Dermis microvascular lymphatic vessel endothelial cell (primary cell): ENCODE measurements at places on chromosomes 13 and 19. TPM values are rescaled to one million over a fixed set of nuclear protein-coding genes. Genes with fewer than 3 reads are reported as not detected.

Gene OVOL3
- not detected in 2 replicates for total RNA-seq

Gene ZNF846
- total RNA-seq = 3.6 and 5.1 TPM in 2 replicates

DNA sequence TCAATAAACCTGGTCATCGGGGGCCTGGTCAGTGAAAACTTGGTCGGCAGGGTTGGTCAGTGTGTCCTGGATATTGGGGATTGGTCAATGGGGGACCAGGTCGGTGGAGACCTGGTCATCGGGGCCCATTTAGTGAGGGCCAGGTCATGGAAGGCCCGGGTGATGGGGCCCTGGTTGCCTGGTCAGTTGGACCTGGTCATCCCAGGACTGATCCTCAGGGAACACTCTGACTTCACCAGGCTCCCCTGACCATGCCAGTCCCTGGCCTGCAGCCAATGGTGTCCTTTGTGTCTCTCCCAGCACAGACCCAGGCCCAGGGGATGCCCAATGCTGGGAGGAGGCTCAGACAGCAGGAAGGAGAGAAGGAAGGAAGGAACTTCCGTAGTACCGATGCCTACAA lies 42.1 kb upstream of the TPM4 start:
- DNase-seq = no peak

Gene PRRG2
- total RNA-seq = 2.4 and 7.1 TPM in 2 replicates

GRCh38 chr13:48648446-48648845 lies 5.3 kb upstream of the CYSLTR2 start:
- no peak for DNase-seq

Gene PTGER1
- 0.13 and 0.25 TPM in 2 replicates for total RNA-seq

- DNase-seq = no peak
These were observed 8.8 kb downstream of the DDX39A start for GRCh38 chr19:14410091-14411051.

Gene RFPL4AL1
- total RNA-seq = 0.51 TPM in 1 of 2 replicates, not detected in the other

Gene FAM83E
- total RNA-seq = 0.25 and 0.26 TPM in 2 replicates

- DNase-seq = no peak
These were observed 29.2 kb downstream of the ATP11A start for GRCh38 chr13:112719016-112719415.

Gene PNMA8B
- total RNA-seq = 0.13 TPM in 2 replicates

- no peak for DNase-seq
These were observed 166.4 kb downstream of the SLITRK5 start for GRCh38 chr13:87837522-87837921.

- no peak for DNase-seq
These were observed 22.6 kb downstream of the CHST8 start for GRCh38 chr19:33644284-33644836.

DNA sequence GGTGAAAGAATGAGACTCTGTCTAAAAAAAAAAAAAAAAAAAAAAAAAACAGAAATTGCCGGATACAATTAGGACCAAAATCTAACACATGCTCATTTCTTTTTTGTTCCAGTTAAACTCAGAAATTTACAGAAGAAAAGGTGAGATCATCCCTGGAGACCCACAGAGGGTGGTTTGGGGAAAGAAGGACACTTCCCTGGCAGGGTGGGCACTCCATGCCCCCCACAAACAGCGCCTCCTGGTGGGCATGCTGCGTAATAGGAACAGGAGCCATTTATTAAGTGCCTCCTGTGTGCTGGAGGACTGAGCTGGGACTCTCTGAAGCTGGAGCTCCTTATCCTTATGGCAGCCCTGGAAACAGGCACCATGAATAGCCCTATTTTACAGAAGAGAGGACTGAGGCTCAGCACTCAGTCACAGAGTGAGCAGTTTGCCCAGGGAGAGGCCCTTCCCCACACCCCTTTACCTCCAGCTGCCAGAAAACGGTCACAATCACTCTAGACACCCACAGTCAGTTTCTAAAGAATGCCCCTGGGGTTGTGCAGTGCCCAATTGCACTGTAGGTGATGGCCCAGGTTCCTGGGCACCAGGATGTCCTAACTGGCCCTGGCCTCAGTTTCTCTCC lies 10.1 kb downstream of the C19orf38 start:
- DNase-seq = peak; percentile 40

DNA sequence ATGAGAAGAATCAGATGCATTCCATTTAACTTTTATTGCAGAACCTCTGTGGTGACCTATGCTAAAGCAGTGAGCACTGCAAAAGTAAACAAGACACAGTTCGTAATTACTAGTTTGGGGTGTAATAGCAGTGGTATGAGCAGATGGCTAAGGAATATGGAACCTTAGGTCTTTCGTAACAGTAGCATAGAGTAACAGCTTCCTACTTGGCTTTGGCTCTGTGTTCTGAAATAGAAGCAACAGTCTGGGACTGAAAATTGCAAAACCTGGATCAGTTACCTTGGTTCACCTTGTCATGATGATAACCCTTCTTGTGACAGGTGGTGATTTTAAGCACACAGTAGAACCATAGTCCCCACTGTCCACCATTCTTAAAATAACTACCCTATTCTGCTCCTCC lies 303.4 kb downstream of the GPC6 start:
- no peak for DNase-seq

DNA sequence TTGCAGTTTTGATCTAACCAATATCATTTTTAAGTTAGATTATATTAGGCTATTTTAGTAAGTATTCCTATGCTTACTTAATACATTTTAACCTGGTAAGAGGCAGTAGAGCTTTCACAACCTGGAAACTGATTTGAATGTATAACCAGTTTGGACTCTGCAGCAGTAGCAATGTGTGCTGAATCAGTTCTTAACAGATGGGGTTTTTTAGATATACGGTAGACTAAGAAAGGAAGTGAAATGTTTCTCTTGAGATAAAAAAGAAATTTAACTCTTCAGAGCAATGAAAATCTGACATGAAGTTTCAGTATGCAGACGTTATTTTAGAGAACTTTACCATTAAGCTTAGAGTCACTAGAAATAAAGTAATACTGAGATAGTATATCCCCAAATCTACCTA lies 2.7 kb downstream of the NBEA start:
- DNase-seq = no peak

Gene ZNF709
- 3.1 and 3.5 TPM in 2 replicates for total RNA-seq

DNA sequence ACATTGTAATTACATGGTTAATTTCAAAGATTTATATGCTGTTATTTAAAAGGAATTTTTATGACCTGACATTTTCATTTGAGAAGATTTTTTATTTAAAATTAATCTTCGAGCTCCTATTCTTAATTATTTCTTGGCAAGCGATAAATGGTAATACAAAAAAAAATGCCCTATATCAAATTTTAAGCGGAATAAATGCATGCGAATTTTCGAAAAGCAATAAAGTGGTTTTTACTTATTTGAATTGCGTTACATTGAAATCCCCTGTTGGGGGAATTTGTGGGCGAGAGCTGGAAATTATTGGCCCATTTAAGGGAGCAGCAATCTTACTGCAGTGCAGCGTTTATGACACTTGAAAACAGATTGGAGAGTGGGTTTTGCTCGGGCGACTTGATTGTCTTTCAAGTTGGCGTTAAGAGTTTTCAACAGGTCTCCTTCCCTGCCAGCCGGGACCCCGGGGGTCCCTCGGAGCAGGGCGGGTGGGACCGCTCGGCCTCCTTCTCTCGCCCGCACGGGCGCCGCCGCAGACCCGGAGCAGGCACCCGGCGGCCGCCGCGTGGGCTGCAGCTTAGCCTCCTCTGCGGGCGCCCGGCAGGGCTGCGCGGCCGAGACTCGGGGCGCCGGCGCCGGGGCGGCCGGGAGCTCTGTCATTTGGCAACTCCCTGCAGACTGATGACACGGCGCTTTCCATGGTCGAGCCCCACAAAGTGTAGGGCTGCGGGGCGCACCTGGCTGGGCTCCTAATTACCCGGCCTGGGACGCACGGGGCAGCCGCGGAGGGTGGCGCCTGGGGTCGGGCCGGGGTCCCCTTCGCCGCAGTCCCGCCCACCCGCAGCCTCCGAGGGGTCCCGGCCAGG lies 255.1 kb upstream of the SOX21 start:
- DNase-seq = peak; percentile 14

- no peak for DNase-seq
These were observed 198.7 kb upstream of the SERP2 start for GRCh38 chr13:44174769-44175425.

- DNase-seq = no peak
These were observed 760.4 kb upstream of the PCDH20 start for GRCh38 chr13:62176051-62176450.

GRCh38 chr13:49545661-49546060 lies 39.7 kb downstream of the RCBTB1 start:
- no peak for DNase-seq

- no peak for DNase-seq
These were observed 12.5 kb downstream of the TNNT1 start for GRCh38 chr19:55136399-55137102.

Gene MEIOSIN
- not detected in 2 replicates for total RNA-seq

Gene KLK4
- total RNA-seq = not detected in 2 replicates

- DNase-seq = no peak
These were observed 324.1 kb upstream of the PCDH9 start for GRCh38 chr13:67554286-67554685.

DNA sequence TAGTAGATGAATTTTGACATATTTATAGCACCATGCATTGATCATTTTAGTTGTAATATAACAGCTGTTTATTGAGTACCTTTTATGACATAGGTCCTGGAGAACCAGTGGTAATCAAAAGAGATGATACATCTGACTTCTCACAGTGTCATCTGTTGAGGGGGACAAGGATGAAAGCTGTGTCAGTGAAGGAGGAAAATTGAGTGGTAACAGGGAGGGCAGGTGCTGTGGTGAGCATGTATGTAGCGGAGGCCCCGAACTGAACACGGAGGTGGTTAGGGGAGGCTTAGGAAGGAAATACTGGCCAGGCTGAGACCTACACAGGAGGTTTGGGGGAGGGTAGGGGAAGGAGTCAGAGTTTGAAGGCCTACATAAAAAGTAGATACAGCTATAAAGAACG lies 199.7 kb downstream of the GGACT start:
- DNase-seq = no peak

DNA sequence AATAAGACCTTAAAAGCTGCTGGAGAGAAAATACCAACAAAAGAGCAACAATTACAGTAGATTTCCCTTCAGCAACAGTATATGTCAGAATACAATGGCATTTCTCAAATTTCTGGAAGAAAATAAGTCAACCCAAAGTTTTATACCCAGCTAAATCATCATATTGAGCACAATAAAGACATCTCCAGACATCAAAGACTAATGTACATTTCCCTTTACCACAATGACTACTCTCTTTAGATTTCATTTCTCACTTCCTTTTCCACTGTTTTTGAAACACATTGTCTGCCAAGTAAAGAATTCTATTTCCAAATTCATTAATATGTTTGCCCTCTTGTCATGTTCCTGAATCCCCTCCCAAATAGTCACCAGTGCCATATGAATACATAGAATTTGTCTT lies 111.4 kb downstream of the POU4F1 start:
- no peak for DNase-seq

Gene KLC3
- total RNA-seq = 0.13 and 0.25 TPM in 2 replicates

DNA sequence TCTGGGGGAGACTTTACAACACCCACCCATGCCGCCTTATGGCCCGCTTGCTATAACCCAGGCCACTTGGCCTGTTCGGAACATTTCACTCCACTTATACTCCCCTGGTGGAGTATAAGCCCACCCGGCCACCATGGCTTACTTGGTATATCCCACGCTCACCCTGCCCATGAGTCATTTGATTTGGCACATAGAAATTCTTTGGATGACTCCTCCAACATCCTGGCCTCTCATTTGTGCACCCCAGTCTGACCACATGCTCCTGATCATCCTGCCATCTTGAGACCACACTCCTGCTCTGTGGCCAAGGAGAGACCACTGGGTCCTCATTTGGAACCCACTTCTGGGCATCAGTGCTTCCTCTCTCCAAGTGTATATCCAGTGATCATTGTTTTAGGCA lies 5.2 kb downstream of the SPACA6 start:
- DNase-seq = no peak

Gene SCGB2B2
- total RNA-seq = 0.13 TPM in 1 of 2 replicates, not detected in the other

DNA sequence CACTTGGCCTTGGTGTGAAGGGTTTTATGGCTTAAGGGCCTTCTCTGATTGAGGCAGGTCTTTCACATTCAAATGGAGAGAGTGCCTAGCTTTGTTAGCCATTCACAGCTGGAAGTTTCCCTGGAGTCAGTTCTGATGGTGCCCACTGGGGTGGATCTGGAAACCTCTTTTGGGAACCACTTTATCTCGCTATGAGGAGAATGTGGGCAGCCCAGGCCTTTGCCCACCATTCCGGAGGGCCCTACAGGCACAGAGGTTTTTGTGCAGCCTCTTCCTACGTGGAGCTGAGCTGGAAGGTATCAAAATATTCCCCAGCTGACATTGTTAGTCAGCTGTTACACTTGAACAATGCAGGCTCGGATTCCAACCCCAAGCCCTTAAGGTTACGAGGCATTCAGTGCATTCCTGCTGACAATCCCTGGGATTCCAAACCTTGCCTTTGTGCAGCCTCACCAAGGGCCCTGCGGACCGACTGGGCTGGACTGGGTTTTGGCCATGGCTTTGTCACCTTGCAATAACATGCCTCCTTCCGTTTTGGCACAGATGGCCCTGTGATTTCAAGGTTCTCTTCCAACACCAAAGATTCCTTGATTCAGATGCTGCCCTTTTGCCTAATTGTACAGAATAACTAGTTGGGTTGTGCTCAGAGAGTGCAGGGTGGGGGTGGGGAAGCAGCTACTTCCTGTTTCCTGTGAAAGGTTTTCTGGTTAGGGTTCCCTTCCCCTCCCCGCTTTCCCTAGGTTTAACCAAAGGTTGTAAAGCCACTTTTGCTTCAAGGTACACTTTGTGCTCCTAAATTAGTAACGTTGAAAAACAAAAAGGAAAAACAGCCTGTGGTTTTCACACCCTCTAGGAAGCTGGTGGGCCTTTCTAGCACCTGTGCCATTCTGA lies 27.0 kb downstream of the SAE1 start:
- peak; percentile 94 for DNase-seq

Gene FGF14
- 2.4 and 3.2 TPM in 2 replicates for total RNA-seq

DNA sequence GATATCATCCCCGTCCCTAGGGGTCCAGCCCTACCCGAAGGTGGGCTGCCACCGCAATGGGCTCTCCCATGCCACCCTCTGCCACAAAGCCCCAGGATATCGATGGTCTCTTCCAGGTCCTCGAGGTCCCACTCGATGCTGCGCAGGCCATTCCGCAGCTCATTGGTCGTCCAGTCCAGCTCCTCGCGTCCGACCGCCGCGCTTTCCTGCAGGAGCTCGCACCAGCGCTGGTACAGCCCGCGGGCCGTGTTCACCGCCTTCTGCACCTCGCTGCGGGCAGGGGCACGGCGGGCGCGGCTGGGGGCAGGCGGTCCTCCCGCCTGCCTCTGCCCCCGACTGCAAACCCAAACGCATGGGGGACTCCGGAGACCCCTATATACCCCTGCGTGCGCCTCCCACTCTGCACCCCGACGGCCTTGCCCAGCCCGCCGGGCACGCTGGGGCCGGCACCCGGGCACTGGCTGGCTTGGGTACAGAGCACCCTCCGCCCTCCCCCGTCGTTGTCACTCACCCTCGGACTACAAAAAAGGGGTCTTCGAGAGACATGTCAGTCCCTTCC lies 468 bp downstream of the STX10 start:
- no peak for DNase-seq
